ENCODE measurements at places on chromosomes 7 and 10.

DNA sequence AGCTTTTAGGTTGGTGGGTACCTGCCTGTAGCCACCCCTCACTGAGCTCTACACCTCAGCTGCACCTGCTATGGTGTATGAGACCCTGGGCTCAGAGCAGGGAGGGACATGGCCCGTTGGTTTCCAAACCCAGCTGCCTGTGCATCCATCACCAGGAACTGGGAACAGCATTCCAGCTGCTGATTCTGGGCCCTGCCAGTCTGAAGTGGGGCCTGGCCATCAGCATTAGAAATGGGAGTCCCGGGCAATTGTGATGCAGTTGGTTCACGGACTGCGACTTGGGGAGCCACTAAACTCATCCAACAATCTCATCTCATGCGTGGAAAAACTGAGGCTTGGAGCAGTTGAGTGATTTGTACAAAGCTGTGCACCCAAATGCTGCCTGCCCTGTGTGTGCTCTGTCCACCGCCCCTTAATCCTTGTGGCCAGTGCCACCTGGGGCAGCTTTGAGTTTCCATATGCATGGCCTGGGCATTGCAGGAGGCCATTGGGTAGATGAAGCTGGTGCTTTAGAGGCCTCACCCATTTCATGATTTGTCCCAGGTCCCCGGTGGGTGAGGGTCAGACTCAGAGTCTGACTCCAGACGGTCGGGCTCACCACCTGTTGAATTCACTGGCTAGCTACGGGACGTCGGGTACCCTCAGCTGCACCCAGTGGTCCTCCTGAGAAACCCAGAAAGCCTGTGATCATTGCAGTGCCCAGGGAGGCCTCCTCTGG is 109.0 kb upstream of the SHH start:
- no peak for DNase-seq

GRCh38 chr10:28202941-28203352 is 99.9 kb downstream of the MPP7 start:
- DNase-seq: peak; percentile 45

- DNase-seq: peak; percentile 46
These were observed 31.2 kb downstream of the TOMM7 start for GRCh38 chr7:22791204-22792158.

DNA sequence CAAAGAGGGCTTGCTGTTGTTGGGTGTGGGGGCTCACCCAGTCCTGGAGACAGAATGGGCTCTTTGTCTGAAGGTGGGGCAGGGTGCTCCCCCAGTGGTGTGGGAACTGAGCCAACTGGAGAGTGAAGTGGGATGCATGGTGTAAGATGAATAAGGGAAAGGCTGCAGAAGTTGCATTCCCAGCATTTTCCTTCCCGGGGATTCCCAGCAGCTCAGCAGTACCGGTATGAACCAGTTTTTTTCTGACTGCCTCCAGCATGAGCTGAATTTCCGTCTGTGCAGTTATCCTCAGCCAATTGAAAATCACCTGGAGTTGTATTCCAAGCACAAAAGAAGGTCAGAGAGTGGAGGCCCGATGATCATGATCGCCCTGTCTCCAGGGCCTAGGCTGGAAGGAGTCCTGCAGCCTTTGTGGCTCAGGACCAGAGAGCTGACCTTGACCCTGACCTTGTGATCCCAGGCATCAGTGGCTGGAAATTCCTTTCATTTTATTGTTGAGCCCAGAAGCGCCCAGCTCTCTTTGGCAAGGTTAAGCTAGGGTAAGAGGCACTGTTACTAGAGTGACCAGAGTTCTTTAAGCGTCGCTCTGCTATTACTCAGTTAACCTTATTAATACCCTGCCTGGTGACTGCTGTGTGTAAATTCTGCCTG is 33.4 kb downstream of the OGDH start:
- peak; percentile 76 for DNase-seq

- DNase-seq: no peak
These were observed 13.4 kb downstream of the INTS1 start for GRCh38 chr7:1490837-1491236.

DNA sequence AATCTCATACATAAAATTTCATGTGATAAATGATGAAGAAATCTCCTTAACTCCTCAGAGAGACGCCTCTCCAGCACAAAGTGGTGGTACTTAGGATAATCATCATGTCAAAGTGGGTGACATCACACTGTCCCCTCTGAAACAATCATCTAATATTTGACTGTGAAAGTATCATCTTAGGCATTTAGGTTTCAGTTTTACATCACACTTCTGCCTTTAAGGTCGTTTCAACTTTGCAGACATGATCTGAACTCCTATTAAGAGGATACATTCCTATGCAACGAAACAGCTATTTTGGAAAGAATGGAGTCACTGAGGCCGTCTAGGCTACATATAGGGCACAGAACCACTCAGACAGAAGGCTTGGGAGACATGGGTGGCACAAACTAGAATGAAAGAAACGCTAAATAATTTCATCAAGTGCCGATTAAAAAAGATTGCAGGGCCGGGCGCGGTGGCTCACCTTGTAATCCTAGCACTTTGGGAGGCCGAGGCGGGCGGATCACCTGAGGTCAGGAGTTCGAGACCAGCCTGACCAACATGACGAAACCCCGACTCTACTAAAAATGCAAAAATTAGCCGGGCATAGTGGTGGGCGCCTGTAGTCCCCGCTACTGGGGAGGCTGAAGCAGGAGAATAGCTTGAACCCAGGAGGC is 2.0 kb downstream of the VOPP1 start:
- DNase-seq: no peak

- DNase-seq: no peak
These were observed 60.3 kb downstream of the PLXDC2 start for GRCh38 chr10:19876570-19876969.

DNA sequence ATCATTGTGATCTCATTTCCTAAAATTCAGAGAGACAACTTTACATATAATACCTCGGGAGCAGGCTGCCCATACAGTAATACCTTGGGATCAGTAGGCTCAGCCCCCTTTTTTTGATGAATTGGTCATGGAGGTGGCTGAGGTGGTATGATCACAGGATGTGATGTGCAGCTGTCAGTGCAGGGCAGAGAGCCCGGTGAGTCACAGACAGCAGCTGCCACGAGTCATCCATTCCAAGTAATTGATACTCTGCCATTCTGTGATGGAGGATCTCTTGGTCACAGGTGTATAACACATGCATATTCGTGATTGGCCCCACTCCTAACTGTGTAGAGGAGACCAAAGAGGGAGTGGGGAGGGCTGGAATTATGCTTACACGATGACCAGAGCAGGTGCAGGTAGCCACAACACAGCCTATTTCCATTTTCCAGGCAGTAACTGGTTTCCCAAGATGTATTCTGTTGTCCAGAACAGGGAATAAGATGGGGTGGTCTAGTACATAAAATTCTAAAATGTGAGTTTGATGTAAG is 14.1 kb downstream of the NRCAM start:
- DNase-seq: no peak

GRCh38 chr10:86204421-86205305 is 161.9 kb downstream of the GRID1 start:
- DNase-seq: no peak

DNA sequence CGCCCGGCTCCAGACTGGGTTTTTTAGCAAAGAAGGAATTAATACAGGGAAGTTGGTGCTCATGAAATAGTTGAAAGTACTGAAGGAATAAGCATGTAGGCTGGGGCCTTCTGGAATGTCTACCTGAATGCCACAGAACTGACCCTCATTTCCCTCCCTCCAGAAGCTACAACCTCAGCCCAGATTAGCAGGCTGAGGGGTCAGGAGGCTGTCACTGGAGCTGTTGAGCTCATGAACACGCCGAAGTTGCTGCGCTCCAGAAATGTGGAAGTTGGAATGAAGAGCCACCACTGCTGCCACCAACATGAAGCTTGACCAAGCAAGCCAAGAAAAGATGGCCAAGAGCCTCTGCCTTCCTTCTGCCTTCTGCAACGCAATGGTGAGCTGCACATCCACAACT is 52.2 kb upstream of the KMT2E start:
- DNase-seq: no peak

GRCh38 chr10:103564116-103564501 is 70.6 kb downstream of the NEURL1 start:
- DNase-seq: no peak

GRCh38 chr7:85423209-85423895 is 236.5 kb upstream of the SEMA3D start:
- DNase-seq: no peak

GRCh38 chr7:16929146-16929762 is 47.5 kb upstream of the AGR3 start:
- DNase-seq: no peak

- DNase-seq: peak; percentile 87
These were observed 33.3 kb downstream of the FOXK1 start for GRCh38 chr7:4715410-4715776.

GRCh38 chr10:49651039-49651835 is 28.2 kb upstream of the C10orf53 start:
- no peak for DNase-seq

- peak; percentile 36 for DNase-seq
These were observed 17.6 kb downstream of the CCDC71L start for GRCh38 chr7:106643216-106644000.

GRCh38 chr7:7911369-7912123 is 57.0 kb upstream of the GLCCI1 start:
- DNase-seq: peak; percentile 98

DNA sequence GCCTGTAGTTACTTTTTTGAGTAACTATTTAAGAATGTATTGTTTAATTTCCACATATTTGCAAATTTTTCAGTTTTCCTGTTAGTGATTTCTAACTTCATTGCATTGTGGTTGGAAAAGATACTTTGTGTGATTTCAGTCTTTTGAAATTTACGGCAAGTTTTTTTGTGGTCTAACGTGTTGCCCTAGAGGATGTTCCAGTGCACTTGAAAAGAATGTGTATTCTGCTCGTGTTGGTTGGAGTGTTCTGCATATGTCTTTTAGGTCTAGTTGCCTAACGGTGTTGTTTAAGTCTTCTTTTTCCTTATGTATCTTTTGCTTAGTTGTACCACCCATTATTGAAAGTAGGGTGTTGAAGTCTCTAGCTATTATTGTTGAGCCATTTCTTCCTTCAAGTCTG is 59.7 kb downstream of the LCOR start:
- DNase-seq: no peak

- no peak for DNase-seq
These were observed 141.5 kb upstream of the NRG3 start for GRCh38 chr10:81733542-81733941.

DNA sequence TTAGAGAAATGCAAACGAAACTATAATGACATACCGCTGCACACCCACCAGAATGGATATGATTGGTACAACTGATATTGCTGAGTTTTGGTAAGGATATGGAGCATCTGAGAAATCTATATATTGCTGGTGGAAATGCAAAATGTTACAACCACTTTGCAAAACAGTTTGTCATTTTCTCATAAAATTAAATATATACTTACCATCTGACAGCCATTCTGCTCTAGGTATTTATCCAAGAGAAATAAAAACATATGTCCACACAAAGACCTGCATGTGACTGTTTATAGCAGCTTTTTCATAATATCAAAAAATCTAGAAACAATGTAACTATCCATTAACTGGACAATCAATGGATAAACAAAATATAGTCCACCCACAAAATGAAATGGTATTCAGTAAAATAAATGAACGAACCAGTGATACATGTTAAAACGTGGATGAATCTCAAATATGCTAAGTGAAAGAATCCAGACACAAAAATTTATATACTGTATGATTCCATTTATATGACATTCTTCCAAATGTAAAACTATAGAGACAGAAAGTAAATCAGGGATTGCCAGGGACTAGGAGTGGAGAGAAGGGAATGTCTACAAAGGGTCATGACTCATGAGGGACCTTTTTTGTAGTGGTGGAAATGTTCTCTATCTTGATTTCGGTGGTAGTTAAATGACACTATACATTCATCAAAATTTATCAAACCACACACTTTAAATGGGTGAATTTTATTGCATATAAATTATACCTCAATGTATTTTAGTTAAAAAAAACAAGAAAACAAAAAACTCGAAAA is 312.0 kb upstream of the GLI3 start:
- DNase-seq: no peak

- no peak for DNase-seq
These were observed 223.8 kb upstream of the KLF6 start for GRCh38 chr10:4008676-4009382.

DNA sequence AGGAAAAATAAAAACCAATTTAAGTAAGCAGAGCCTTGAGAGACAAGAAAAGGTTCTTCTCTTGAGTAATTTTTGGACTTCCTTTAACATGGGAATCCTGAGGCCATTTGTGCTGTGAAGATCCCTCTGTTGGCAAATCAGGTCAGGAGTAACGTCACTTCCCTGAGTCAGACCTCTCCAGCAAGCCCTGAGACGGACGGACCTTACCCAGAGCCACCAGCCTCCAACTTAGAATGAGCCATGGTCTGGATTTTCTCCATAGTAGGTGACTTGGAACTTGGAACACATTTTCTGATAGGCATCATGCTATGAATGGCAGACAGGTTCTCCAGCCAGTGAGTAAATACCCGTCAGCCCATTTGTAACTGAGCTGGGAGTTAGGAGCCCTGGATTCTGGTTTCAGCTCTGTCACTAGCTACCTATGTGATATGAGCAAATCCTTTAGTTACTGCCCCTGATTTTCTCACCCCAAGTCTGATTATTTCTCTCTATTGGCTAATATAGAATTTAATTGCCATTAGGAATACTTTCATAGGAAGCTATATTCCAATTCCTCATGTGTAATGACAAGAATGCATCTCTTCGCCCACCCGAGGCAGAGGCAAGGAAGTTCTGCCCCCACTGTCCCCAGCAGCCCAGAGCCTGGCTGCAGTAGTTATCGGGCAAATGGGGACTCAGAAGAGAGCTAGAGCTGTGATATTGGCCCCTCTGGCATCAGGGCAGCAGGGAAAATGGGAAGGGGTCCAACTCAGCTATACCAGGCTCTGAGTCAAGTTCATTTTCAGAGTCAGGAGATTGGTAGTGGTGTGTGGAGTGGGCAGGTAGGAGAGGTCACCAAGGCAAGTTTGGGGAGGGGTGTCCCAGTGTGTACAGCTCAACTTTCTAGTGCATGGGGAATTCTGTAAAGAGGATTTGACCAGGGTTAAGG is 153.7 kb upstream of the AGK start:
- no peak for DNase-seq

DNA sequence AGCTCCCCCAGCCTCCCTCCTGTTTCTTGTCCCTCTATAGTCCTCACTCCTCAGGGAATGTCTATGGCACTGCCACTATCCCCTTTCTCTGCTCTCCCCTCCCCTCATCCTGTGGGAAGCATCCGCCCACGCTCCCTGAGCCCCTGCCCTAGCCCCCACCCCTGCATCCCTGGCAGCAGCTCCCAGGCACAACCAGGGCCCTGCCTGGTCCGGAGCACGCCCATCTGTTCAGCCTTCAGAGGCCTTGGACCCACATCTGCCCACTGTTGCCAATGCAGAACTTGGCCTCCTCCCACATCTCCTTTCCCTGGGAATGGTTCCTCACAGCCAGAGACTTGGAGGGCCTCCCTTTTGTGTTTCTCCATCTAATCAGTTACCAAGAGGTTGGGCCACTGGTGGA is 20.4 kb upstream of the TBRG4 start:
- no peak for DNase-seq

- DNase-seq: no peak
These were observed 3.7 kb upstream of the LDB3 start for GRCh38 chr10:86664341-86665217.
